ENCODE measurements at places on chromosomes 1 and 21.

- DNase-seq = no peak
Measured at GRCh38 chr1:71135571-71135970, 54.7 kb upstream of the ZRANB2 start.

GRCh38 chr1:211536606-211537005, 42.4 kb downstream of the SLC30A1 start:
- DNase-seq = no peak

- no peak for DNase-seq
Measured at GRCh38 chr1:82697965-82698364, 897.2 kb downstream of the ADGRL2 start.

DNA sequence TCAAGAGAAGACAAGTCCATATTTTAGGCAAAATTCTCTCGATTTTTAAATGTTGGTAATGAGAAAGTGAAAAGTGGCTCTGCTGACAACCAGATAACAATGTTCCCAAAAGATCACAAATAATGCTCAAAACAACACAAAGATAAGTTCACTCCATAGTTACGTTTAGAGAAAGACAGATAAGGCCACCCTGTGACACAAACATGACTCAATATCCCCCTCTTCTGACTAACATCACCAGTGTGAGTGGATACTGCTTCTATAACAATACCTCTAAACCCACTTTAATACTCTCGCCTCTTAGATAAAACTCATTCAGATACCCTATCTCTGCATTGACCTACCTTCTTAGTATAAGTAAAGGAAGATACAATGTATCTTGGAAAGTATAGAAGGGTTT, 51.2 kb upstream of the RGS7 start:
- no peak for DNase-seq

DNA sequence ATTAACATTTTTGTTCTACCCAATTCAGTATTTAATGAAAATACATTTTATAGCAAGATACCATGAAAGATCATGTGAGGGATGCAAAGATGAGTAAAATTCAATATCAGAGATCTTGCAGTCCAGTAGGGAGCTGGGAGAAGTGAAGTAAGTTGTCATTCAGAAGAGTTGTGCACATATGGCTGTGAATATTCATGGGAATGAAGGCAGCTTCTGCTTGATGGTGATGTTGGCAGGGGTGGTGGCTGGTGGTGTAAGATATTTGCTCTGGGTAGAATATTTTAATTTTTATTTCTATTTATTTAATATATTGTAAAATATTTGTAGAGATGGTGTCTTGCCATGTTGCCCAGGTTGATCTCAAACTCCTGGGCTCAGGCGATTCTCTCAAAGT, 72.0 kb upstream of the GCLM start:
- no peak for DNase-seq
